Right lobe of liver (tissue), 6 donors: ENCODE measurements at places on chromosomes 13 and 19. TPM values are rescaled to one million over a fixed set of nuclear protein-coding genes. Genes with fewer than 3 reads are reported as not detected.

The CEACAM19 gene
- total RNA-seq: 3.3 TPM

The C19orf73 gene
- total RNA-seq: 1.3 TPM

The GMIP gene
- 6.5 TPM for total RNA-seq

GRCh38 chr13:72678312-72678711 is 49.1 kb downstream of the MZT1 start:
- no peak overlapping the region for H3K4me3 ChIP-seq
- DNase-seq: no peak

GRCh38 chr19:10763828-10764339 is 46.0 kb downstream of the DNM2 start:
- no peak overlapping the region for H3K27ac ChIP-seq
- no peak overlapping the region for H3K4me3 ChIP-seq
- no peaks in the 10 kb centered on the region for H3K4me1 ChIP-seq
- no peaks in the 10 kb centered on the region for H3K36me3 ChIP-seq
- H3K27me3 ChIP-seq: no peaks in the 10 kb centered on the region

DNA sequence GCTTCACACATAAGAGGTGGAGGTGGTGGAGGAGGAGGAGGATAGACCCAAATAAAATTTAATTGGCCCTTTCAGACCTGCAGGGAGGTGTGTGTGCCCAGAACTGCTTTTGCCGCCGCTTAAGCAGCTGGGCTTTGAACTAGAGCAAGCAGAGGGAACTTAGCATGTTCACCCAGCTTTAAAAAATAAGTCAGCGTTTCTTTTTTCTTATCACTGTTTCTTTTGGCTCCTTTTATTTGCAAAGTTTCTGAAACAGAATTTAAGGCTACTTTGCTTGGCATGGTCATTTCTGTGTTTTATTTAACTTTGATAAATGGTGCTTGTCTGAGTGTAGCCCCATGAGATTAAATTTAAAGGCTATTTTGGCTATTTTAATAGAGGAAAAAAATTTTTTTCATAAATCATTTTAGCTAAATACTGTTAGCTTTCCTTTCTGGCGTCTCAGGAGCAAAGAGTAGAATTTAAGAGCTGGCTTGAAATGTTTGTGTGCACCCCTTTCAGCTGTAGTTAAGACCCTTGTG is 43.3 kb upstream of the RNF113B start:
- no peak overlapping the region for H3K4me3 ChIP-seq
- H3K36me3 ChIP-seq: no peaks in the 10 kb centered on the region
- no peaks in the 10 kb centered on the region for H3K27me3 ChIP-seq
- H3K4me1 ChIP-seq: no peaks in the 10 kb centered on the region
- no peak for DNase-seq
- no peak overlapping the region for H3K27ac ChIP-seq

- H3K27ac ChIP-seq: no peak overlapping the region
- H3K4me1 ChIP-seq: no peaks in the 10 kb centered on the region
- H3K27me3 ChIP-seq: no peaks in the 10 kb centered on the region
- no peaks in the 10 kb centered on the region for H3K36me3 ChIP-seq
These were observed 2.3 kb upstream of the C13orf42 start for GRCh38 chr13:51113186-51113881.

GRCh38 chr13:89968470-89968869 is 1379.0 kb upstream of the MIR17HG start:
- H3K27ac ChIP-seq: no peak overlapping the region
- no peak overlapping the region for H3K4me3 ChIP-seq
- no peak for DNase-seq
- H3K4me1 ChIP-seq: no peaks in the 10 kb centered on the region

DNA sequence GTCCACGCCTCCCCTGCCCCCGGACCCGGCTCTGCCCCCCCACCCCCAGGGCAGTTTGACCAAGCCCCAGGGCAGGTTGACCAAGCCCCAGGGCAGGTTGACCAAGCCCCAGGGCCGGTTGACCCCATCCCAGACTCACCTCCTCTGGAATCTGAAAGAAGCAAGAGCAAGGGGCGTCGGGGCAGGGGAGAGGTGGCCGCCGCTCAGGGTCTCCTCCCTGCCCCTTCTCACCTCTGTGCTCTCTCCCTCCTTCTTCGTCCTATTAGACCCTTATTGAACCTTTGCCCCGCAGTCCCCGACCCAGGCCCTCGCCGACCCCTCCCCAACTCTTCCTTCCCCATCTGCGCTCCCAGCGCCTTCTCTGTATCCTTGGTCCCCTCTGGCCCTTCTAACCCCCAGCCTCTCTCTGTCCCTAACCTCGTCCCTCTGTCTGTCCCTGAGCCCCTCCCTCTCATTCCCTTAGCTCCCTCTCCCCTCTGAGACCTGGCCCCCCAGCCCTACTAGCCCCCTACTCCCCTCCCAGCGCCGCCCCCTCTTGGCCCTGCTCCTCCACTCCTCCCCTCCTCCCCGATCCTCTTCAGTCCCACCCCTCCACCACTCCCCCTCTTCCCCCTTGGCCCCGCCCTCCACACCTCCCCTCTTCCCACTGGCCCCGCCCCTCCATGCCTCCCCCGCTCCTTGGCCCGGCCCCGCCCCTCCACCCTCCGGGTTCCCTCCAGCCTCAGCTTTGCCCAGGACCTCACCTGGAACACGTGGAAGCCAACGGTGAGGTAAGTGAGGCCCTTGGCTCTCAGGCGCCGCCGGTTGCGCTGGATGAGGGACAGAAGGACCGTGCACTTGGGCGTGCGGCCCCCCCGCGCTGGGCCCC is 7.6 kb downstream of the CAPN12 start:
- H3K27me3 ChIP-seq: no peaks in the 10 kb centered on the region
- H3K4me1 ChIP-seq: no peaks in the 10 kb centered on the region
- no peaks in the 10 kb centered on the region for H3K36me3 ChIP-seq
- peak overlapping the region; percentile 32 for H3K4me3 ChIP-seq
- peak; percentile 77 for DNase-seq

DNA sequence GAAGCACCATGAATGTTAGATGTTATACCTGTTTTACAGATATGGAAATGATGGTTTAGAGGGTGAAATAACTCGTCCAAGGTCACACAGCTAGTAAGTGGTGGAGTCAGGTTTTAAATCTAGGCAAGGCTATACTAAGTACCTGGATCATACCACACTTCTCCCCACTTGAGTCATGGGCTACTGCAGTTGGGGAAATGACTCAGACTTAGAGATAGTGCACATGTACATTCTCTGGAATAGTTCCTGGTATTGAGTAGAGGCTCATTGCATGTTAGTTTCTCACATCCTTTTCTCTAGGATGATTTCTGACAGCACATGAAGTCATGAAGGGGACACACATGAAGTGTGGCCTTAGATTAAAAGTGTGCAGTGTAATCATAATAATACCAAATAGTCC is 76.2 kb upstream of the TNFSF11 start:
- H3K4me1 ChIP-seq: no peaks in the 10 kb centered on the region
- H3K27me3 ChIP-seq: no peaks in the 10 kb centered on the region
- DNase-seq: no peak
- H3K27ac ChIP-seq: no peak overlapping the region
- H3K36me3 ChIP-seq: no peaks in the 10 kb centered on the region
- H3K4me3 ChIP-seq: no peak overlapping the region

DNA sequence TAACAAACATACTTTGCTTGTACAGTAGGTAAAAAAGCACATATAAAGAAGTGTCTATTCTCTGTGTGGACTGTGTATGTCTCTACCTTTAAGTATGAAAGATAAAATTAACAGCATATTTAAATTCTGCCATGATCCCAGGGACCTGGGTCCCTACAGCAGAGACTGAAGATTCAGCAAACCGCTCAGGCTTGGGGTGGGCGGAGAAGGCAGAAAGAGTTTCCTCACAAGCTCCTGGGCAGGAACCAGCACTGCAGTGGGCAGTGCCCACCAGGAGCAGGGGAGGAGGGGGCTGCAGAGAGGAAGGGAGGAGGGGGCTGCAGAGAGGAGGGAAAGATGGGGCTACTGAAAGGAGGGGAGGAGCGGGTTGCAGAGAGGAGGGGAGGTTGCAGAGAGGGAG is 44.6 kb upstream of the GRTP1 start:
- no peaks in the 10 kb centered on the region for H3K4me1 ChIP-seq
- no peaks in the 10 kb centered on the region for H3K27me3 ChIP-seq
- H3K4me3 ChIP-seq: no peak overlapping the region
